ENCODE measurements at places on chromosomes 5 and 9.

- DNase-seq = no peak
Measured at GRCh38 chr9:5499889-5500398, 10.4 kb upstream of the PDCD1LG2 start.

DNA sequence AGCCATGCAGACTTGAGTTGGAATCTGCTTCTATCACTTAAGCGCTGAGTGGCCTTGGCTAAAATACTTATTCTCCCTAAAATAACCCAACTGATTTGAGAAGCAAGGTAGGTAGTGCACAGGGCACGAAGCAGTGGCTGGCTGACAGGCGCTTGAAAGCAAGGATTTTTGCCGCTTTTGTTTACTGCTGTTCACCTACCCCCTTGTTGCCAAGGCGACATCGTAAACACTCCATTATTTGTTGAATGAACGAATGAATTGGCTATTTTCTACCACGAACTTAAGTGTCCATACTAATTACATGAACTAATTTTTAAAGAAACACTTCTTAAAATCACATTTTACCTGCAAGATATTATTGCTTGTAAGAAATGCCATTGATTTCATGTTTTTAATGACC is 98.0 kb downstream of the ANKH start:
- DNase-seq = no peak

DNA sequence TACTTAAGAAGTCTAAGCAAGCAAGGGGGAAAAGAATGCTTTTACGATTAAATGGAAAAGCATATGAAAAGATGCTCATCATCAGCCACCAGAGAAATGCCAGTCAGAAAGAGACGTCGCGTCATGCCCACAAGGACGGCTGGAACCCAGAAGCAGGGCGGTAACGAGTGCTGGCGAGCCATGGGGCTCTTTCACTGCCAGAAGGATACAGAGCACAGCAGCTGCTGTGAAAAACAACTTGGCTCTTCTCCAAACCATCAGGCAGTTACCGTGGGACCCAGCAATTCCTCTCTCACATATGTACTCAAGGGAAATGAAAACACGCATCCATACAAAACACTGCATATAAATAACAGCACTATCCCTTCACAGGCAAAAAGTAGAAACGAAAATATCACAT is 95.5 kb downstream of the CAMSAP1 start:
- no peak for DNase-seq

GRCh38 chr9:31669311-31669710 is 715.1 kb upstream of the ACO1 start:
- DNase-seq = no peak

DNA sequence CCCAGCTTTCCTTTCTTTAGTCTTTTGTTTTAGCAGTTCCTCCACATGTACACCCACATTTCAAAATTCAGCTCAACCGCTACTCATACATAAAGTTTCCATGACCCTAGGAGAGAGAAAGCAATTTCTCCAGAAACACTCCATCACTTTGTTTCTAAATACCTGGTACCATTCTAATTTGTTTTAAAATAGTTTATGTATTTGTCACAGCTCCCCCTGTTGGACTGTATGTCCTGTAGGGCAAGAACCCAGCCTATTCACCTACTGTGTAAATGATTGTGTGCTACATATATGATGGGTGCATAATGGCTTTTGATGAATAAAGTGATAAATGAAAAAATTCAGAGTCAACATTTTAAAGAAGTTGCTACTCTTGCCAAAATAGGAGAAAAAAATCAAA is 139.1 kb downstream of the COX7C start:
- no peak for DNase-seq

GRCh38 chr5:166063261-166063660 is 2228.2 kb upstream of the WWC1 start:
- DNase-seq = no peak

GRCh38 chr5:112436144-112436543 is 17.1 kb upstream of the EPB41L4A start:
- DNase-seq = no peak

DNA sequence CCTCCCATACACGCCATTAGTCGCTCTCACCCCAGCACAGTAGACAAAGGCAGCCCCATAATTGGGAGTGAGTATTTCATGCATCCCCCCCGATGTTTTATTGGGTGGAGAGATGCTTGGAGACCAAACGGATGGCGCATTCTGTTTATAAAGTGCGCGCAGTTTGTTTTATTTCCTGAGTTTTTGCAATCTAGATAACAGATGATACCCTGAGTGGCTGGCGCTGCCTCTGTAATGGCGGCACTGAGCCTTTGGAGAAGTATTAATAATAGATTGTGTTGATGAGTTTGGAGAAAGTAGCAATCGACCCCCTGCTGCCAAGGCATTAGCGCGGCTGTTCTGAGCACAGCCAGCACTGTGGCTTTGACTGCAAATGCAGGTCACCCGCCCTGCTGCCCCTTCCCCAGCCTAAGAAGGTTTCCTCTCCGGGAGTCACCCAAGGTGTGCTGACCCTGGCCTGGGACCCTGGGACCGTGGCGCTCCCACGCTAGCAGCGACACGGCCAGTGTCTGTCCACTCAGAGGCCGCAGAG is 74.3 kb downstream of the LMX1B start:
- no peak for DNase-seq

DNA sequence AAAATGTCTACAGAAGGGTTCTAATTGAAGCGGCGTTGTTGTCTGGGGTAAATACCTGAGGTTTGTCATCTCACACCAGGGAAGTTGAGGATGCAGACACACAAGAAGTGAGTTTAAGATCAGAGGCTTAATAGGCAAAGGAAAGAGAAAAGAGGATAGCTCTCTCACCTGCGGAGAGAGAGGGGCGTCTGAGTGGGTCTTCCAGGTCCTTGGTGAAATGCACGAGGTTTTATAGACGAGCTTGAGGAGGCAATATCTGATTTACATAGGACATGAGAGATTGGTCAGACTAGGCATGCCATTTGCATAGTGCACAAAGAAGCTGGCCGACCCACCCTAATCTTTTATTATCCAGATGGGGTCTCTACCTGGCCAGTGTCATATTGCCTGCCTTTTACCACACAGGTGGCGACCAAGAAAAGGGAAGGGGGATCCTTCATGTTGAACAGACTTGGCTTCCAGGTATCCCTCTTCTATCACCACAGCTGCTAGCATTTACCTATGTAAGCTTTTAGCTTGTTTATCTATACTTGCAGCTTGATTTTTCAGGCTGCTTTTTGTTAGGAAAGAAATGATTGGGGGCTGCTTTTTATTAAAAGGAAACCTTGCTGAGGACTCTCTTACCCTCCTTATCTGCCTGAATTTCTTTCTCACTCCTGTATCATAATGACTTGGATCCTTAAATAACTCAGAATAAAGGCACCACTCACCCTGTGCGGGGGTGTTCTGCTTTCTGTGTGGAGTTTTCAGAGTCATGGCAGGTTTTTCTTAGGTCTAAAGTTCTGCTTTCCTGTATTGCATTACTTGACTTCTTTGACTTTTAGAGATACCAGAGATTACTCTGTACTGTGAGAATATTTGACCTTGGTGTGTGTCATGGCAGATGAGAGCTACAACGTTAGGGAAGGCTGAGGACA is 9.4 kb upstream of the GLT6D1 start:
- DNase-seq = no peak

DNA sequence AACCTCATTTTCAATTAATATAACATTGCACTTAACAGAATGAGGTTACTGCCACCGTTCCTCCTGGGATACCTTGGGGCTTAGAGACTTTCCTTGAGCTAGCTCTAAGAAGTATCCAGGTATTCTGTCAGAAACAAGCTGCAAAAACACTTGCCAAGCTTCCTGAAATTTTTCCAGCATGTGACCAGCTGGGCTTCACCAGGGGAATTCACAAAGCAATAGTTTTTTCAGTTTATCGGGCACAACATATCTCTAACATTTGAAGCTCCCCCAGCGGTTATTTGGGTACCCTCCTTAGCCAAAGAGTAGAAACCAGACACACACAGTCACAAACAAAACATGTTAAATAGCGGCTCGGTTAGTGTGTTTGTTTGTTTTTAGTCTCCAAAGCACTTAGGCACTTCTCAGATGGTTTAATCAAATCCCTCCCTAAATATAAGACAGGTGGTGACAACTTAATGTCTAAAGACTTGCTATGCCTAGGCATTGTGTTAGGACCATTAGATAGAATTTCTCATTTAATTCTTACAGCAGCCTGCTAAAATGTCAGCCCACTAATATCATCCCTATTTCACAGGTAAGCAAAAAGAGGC is 278.2 kb downstream of the GLIS3 start:
- no peak for DNase-seq

DNA sequence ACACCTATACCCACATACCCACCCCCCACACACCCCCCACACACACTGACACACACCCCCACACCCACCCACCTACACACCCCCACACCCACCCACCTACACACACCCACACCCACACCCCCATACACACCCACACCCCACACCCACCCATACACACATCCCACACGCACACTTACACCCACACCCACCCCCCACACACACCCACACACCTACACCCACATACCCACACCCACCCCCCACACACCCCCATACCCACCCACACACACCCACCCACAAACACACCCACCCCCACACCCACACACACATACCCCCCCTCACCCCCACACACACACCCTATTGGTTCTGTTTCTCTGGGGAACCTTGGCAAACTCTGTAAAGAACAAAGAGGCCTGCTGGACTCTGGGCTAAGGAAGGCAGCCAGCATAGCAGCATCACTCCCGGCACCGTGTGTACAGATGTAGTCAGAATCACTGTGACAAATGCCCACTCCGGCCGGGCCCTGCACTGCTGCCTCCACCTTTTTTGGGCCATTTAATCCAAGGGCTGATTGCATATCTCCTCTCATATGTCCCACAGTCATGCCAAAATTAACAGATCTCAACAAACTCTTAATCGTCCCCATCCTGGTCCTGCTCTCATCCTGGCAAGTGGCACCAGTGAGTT is 42.3 kb downstream of the COL23A1 start:
- no peak for DNase-seq

GRCh38 chr9:77910194-77910621 is 121.4 kb downstream of the GNAQ start:
- DNase-seq = no peak

DNA sequence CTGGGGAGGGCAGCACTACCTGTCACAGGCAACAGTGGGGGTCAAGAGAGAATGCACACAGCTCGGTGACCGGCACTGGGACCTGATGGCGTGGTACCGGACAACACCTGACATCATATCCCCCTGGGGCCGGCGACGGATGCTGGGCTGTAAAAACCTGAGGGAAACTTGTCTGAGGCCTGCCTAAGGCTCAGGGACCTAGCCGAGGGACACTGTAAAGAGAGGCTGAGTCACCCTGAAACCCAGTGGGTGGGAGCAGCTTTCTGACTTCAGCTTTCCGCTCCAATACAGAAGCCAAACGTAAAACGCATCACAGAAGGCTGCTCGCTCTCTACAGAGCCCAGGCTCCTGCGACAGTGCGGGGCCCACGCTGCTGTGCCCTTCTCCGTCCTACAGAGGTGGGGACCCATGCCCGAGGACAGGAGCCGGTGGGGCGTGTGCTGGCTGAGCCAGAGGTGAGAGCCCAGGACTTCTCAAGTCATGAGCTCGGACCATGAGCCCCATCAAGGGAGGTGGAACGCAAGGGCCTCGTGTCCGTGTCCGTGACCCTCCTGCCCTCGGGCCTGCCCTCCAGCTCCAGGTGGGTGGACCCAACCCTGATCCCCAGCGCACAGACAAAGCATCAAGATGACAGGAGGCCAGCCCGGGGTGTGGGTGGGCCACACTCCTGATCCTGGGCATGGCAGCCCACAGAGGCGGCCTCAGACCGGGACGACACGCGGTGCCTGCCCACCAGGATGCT is 5.3 kb downstream of the RALGDS start:
- peak; percentile 41 for DNase-seq

- peak; percentile 94 for DNase-seq
Measured at GRCh38 chr5:80407735-80408483, at the start of gene ZFYVE16. Gene ZFYVE16 (plus strand): TSS chr5:80408064. CDS start chr5:80434148, 26,084 bp downstream.

DNA sequence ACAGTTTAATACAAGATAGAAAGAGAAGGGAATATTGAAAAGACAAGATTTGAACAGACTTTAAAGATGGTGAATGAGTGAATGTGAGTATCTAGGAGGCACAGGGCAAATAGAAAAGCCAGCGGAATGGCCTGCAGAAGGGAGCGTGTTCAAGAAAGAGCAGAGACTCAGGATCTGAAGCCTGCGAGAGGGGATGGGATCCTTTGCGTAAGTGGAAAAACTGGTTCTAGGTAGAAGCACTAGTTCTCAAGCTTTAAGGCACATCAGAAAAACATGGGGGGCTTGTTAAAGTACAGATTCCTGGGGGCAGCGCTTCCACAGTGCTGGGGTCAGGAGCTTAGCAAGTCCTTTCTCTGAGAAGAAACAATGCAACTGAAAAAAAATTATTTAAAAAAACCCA is 94.8 kb upstream of the NFIL3 start:
- DNase-seq = no peak

GRCh38 chr5:7515284-7515914 is 119.5 kb downstream of the ADCY2 start:
- no peak for DNase-seq

DNA sequence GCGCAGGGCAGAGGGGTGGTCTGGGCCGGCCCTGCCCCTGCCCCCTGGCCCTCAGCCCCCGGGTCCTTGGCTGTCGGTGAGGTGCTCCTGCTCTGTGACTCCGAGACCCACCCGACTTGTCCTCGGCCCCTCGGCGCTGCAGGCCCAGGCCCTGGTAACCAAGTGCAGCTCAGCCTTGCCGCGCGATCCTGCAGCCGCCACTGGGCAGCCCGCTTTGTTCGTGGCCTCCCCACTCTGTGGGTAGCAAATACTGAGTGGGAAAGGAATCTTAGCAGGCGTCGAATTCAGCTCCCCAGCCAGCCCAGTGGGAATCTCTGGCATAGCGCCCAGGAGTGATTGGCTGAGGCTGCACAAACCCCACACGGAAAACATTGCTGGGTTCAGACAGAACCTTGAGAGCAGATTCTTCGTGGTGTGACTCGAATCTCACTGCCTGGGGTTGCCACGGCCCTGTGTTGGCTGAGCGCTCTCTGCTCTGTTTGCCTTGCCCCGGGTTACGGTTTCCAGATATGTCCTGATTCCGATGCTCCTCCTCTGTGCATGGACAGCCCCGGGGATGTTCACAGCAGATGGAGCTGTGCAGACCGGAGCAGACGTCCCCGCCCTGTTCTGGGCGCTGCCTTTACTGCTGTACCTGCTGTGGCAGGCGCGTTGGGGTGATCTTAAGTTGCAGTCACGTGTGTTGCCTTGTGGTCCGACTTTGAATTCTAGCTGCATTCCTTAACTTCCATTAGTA is 13.4 kb upstream of the EXOC3 start:
- no peak for DNase-seq

DNA sequence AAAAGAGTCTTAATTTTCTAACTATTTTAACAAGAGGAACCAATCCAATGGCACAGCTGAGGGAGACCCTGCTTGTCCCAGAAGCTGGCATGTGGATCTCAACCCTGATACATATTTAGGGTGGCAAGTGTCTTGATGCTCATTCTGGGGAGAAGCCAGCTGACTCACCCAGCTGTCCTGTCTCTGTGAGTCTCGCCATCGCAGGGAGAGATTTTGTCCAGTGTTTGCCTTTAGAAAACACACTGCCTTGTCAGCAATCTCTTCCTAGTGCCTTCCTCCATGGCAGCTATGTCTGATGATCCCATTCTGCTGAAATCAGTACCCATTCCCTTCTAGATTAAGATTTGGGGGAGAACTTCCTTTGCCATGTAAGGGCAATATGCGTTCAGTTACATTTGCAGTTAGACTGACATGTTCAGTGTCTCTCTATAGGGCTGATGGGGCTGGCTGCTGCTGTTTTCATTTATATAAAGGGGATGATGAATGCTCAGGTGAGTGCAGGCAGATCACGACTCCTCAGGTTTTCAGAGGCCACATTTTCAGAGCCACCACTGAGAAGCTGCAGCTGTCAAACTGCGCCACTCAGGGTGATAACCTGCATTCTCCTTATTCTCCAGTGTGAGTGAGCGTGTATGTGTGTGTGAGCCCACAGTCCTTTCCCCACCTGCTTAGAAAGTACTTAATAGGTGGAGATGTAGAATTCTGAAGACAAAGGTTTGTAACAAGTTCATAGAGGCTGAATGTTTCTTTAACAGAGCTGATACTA is 217.0 kb downstream of the GAS1 start:
- DNase-seq = no peak
